ENCODE measurements at places on chromosomes 1 and 21. TPM values are rescaled to one million over a fixed set of nuclear protein-coding genes. Genes with fewer than 3 reads are reported as not detected.

ELAPOR1 gene
- total RNA-seq, result 0.55 TPM

MYBPH gene
- not detected for total RNA-seq

PLA2G2F gene
- not detected for total RNA-seq

MR1 gene
- 23.9 TPM for total RNA-seq

- no peak for DNase-seq
- H3K27me3 ChIP-seq, result no peaks in the 10 kb centered on the region
- no peaks in the 10 kb centered on the region for H3K36me3 ChIP-seq
- no peak overlapping the region for H3K4me3 ChIP-seq
- H3K4me1 ChIP-seq, result peaks cover 2% of the 10 kb centered on the region
- H3K27ac ChIP-seq, result no peak overlapping the region
Observed at GRCh38 chr1:165169028-165169427, 187.5 kb downstream of the LMX1A start.

GRCh38 chr1:74474585-74474984 is 37.8 kb downstream of the LRRC53 start:
- H3K4me1 ChIP-seq, result peaks cover 3% of the 10 kb centered on the region
- H3K36me3 ChIP-seq, result no peaks in the 10 kb centered on the region
- H3K27ac ChIP-seq, result no peak overlapping the region
- no peak overlapping the region for H3K4me3 ChIP-seq
- no peak for DNase-seq

GRCh38 chr1:36849956-36850355 is 184.4 kb downstream of the GRIK3 start:
- H3K36me3 ChIP-seq, result no peaks in the 10 kb centered on the region
- H3K27ac ChIP-seq, result no peak overlapping the region
- no peaks in the 10 kb centered on the region for H3K4me1 ChIP-seq
- no peak overlapping the region for H3K4me3 ChIP-seq
- H3K27me3 ChIP-seq, result no peaks in the 10 kb centered on the region
- DNase-seq, result no peak

- H3K36me3 ChIP-seq, result no peaks in the 10 kb centered on the region
- H3K27me3 ChIP-seq, result no peaks in the 10 kb centered on the region
- H3K4me1 ChIP-seq, result peaks cover 2% of the 10 kb centered on the region
- no peak overlapping the region for H3K4me3 ChIP-seq
- H3K27ac ChIP-seq, result no peak overlapping the region
Observed at GRCh38 chr1:78095593-78095992, 49.8 kb downstream of the GIPC2 start.

DNA sequence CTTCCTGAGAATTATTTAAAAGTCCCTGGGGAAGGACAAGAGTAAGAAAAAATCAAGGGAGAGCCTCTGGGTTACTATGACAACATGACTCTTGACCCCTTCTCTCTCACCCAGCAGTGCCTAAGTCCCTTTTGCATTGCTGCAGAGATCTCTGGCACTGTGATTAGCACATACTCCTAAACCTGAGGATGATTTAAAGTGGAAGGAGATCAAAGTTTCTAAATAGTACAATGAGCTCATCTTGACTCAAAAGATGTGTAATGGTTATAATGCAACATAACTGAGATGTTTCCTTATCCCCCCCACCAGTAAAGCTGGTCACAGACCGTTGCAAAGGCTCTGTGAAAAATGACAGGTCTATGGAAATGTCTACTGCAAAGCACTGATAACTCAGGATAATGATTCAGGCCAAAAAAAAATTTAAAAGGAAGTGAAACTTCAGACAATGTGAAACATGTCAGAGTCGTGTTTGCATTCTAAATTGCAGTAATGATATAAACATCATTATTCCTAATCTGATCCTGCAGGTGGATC is 519.2 kb downstream of the KIF26B start:
- H3K4me1 ChIP-seq, result no peaks in the 10 kb centered on the region
- no peak overlapping the region for H3K4me3 ChIP-seq
- H3K36me3 ChIP-seq, result no peaks in the 10 kb centered on the region
- H3K27me3 ChIP-seq, result no peaks in the 10 kb centered on the region

DNA sequence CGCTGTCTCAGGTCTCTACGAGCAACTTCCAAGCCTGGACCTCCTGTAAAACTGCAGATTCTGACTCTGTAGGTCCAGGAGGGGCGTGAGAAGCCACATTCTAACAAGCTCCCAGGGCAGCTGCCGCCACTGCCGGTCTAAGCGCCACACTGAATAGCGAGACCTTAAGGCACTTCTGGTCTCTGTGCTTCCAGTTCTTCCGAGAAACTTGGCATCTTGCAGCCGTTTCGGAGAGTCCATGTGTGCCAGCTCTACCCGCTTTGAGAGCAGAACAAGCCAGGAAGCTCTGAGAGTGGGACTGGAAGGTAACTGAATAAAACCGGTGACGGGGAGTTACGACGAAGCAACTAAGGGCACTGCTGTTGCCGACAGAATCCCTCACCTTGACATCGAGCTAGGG is 12.5 kb downstream of the AGT start:
- DNase-seq, result no peak
- no peak overlapping the region for H3K4me3 ChIP-seq
- H3K36me3 ChIP-seq, result no peaks in the 10 kb centered on the region
- no peaks in the 10 kb centered on the region for H3K27me3 ChIP-seq
- H3K27ac ChIP-seq, result no peak overlapping the region

GRCh38 chr1:115302390-115302961 is 35.6 kb downstream of the NGF start:
- no peaks in the 10 kb centered on the region for H3K27me3 ChIP-seq
- H3K27ac ChIP-seq, result no peak overlapping the region
- no peak overlapping the region for H3K4me3 ChIP-seq
- no peaks in the 10 kb centered on the region for H3K36me3 ChIP-seq
- DNase-seq, result no peak

- no peaks in the 10 kb centered on the region for H3K4me1 ChIP-seq
- H3K36me3 ChIP-seq, result no peaks in the 10 kb centered on the region
- peak; percentile 65 for DNase-seq
- H3K27me3 ChIP-seq, result no peaks in the 10 kb centered on the region
- no peak overlapping the region for H3K4me3 ChIP-seq
- H3K27ac ChIP-seq, result no peak overlapping the region
Observed at GRCh38 chr1:31791131-31791858, 24.5 kb downstream of the SPOCD1 start.

GRCh38 chr1:217029281-217030157 is 306.3 kb upstream of the ESRRG start:
- H3K36me3 ChIP-seq, result no peaks in the 10 kb centered on the region
- peak overlapping the region; percentile 93 for H3K27ac ChIP-seq
- no peaks in the 10 kb centered on the region for H3K27me3 ChIP-seq
- no peak for DNase-seq
- peaks cover 7% of the 10 kb centered on the region for H3K4me1 ChIP-seq

DNA sequence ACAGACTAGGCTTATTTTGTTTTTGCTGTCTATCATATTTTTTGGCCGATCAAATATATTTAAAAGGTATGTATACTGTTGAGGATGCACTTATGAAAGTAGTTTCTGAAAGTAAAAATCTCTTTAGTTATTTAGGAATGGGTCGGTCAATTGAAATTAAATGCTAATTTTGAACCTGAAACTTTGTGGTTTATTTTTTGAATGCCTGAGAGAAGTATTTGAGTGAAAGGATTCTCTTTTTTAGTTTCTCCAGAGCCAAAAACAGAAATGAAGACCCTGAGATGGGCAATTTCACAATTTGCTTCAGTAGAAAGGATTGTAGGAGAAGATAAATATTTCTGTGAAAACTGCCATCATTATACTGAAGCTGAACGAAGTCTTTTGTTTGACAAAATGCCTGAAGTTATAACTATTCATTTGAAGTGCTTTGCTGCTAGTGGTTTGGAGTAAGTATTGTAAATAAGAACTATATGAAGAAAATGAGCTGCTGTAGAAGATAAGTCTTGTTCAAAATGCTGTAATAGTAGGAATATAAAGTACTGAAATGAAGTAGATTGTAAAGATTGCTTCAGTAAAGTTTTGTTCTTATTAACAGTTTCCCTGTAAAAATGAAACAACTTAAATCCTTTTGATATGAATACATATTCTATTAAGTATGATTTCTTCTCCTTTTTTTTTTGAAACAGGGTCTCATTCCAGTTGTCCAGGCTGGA is 11.5 kb downstream of the USP1 start:
- no peaks in the 10 kb centered on the region for H3K36me3 ChIP-seq
- H3K27ac ChIP-seq, result no peak overlapping the region
- no peaks in the 10 kb centered on the region for H3K4me1 ChIP-seq
- no peak for DNase-seq
- no peaks in the 10 kb centered on the region for H3K27me3 ChIP-seq
- no peak overlapping the region for H3K4me3 ChIP-seq

- H3K27me3 ChIP-seq, result no peaks in the 10 kb centered on the region
- DNase-seq, result no peak
- H3K36me3 ChIP-seq, result no peaks in the 10 kb centered on the region
- no peak overlapping the region for H3K4me3 ChIP-seq
Observed at GRCh38 chr1:60255565-60255964, 182.0 kb upstream of the C1orf87 start.

DNA sequence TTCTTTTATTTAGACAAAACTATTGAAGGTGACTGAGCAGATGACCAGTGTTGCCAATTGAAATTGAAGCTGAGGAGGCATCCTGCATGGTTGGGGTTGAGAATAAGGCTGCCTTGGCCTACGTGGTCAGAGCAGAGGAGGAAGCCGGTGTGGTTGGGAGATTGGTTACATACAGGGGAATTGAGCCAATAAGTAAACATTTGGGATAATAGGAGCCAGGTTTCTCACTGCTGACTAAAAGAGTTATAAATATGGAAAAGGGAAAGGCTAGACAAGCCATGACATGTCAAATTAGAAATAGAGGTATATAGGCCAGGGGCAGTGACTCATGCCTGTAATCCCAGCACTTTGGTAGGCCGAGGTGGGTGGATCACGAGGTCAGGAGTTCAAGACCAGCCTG is 15.8 kb downstream of the SNX7 start:
- H3K27me3 ChIP-seq, result no peaks in the 10 kb centered on the region
- no peak overlapping the region for H3K27ac ChIP-seq
- DNase-seq, result no peak
- H3K4me3 ChIP-seq, result no peak overlapping the region
- H3K4me1 ChIP-seq, result peaks cover 3% of the 10 kb centered on the region

GRCh38 chr1:206833106-206833680 is 32.2 kb upstream of the IL20 start:
- H3K4me1 ChIP-seq, result no peaks in the 10 kb centered on the region
- no peaks in the 10 kb centered on the region for H3K36me3 ChIP-seq

DNA sequence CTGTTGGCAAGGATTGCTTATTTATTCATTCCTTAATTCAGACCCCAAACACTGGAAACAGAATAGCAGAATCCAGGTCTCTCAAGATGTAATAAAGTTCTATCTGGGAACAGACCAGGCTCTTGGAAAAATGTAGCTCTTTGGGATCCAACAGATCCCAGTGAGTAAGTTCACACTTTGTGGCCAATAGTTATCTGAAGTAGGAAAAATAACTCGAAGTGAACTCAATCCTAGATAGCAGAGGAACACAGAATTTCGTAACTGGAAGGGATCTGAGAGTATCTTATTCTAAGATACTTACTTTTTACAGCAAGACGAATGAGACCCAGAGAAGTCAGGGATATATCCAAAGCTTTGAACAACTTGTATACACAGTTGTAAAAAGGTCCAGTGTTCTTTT is 150.7 kb upstream of the CD34 start:
- H3K27me3 ChIP-seq, result no peaks in the 10 kb centered on the region
- DNase-seq, result no peak
- H3K4me1 ChIP-seq, result no peaks in the 10 kb centered on the region
- no peak overlapping the region for H3K27ac ChIP-seq

DNA sequence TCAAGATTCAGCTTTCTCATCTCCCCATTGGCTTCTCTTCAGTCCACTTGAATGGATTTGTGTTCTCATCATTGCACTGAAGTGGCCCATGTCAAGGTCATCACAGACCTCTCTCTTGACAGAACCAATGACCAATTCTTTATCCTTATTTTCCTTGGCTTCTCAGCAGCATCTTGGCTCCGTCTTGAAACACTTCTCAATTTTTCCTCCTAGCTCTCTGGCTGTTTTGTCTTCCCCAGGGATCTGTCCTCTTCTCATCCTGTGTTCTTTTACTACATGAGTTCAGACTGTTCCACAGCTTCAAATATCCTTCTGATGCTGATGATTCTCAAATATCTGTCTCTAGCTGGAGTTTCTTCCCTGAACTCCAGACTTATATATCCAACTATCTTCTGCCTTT is 78.6 kb downstream of the COLGALT2 start:
- H3K4me1 ChIP-seq, result no peaks in the 10 kb centered on the region
- no peak for DNase-seq
- no peak overlapping the region for H3K4me3 ChIP-seq
- H3K36me3 ChIP-seq, result no peaks in the 10 kb centered on the region
- no peak overlapping the region for H3K27ac ChIP-seq
- H3K27me3 ChIP-seq, result no peaks in the 10 kb centered on the region

DNA sequence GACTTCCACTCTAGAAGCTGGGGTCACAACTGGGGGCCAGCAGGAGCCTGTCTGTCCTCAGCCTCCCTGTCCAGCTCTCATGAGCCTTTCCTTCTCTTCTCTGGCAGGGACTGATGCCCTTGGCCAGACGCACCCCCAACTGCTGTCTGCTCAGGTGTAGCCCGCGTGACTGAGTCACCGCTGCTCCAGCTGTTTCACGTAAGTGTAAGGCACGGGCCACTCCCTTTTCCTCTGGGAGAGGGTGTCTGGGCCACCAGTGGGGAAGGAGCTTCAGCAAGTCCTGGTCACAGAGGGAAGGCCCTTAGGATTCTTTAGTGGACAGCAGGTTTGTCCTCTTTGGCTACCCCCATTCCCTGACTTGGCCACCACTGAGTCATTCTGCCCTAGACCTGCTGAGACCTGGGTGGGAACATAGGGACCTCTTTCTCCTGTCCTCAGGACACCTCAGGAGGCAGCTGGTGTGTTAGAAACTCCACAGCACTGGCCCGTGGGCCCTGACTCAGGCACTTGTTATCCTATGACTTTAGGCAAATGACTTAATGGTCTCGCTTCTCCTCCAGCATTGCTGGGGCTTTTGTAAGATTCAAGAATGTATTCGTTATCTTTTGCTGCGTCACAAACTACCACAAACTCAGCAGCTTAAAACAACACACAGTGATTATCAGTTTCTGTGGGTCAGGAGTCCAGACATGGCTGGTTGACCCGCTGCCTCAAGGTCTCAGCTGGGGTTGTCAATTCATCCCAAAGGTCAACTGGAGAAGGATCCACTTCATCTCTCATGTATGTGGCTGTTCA is 64.8 kb downstream of the FAM163A start:
- no peak for DNase-seq
- no peak overlapping the region for H3K4me3 ChIP-seq
- H3K4me1 ChIP-seq, result no peaks in the 10 kb centered on the region
- H3K27ac ChIP-seq, result no peak overlapping the region
- no peaks in the 10 kb centered on the region for H3K27me3 ChIP-seq

GRCh38 chr1:184866991-184867788 is 107.1 kb downstream of the NIBAN1 start:
- no peaks in the 10 kb centered on the region for H3K36me3 ChIP-seq
- H3K27ac ChIP-seq, result peak overlapping the region; percentile 9
- DNase-seq, result no peak

All from aorta (tissue), 5 donors.